Nephron progenitor cell (in vitro differentiated cells): ENCODE measurements at places on chromosomes 6 and 20.

- DNase-seq: no peak
Measured at GRCh38 chr6:51299621-51300380, 481.1 kb downstream of the TFAP2B start.

DNA sequence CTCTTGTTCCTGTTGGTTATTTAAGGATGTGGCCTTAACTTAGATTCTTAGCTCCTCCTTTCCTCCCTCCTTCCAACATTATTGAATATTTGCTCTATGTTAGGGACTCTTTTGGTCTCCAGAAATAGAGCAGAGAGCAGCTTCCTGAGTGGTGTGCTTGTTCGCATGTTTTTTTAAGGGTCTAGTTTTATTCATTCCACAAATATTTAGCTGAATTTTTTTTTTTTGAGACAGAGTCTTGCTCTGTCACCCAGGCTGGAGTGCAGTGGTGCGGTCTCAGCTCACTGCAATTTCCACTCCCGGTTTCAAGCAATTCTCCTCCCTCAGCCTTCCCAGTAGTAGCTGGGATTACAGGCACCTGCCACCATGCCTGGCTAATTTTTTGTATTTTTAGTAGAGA, 169.2 kb downstream of the ZFAND3 start:
- DNase-seq: no peak

DNA sequence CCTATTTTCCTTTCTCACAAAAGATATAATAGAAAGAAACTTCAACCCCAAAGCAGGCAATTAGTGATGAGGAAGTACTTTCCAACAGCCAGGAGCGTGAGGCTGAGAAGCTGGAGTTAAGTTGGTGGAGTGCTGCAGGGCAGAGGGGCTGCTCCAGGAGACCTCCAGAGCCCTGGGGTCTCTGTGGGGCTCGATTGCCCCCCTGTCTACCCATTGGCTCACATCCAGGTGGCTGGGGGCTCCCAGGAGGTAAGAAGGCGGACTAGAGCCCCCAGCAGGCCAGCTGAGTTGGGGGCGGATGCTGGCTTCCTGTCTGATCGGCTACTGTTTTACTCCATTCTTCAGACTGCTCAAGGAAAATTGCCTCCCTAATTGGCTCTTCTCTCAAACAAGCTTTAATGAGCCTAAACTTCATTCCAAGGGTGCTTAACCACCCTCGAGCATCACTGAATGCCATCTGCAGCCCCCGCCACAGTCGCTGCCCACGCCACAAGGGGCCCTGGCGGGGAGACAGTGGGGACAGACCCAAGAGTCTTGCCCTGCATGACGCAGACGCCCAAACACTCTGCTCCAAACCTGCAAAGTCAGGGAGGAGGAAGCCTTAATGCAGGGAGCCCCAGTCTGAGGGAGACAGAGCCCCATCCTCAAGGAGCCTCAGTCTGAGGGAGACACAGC, 78.6 kb downstream of the MDGA1 start:
- no peak for DNase-seq

DNA sequence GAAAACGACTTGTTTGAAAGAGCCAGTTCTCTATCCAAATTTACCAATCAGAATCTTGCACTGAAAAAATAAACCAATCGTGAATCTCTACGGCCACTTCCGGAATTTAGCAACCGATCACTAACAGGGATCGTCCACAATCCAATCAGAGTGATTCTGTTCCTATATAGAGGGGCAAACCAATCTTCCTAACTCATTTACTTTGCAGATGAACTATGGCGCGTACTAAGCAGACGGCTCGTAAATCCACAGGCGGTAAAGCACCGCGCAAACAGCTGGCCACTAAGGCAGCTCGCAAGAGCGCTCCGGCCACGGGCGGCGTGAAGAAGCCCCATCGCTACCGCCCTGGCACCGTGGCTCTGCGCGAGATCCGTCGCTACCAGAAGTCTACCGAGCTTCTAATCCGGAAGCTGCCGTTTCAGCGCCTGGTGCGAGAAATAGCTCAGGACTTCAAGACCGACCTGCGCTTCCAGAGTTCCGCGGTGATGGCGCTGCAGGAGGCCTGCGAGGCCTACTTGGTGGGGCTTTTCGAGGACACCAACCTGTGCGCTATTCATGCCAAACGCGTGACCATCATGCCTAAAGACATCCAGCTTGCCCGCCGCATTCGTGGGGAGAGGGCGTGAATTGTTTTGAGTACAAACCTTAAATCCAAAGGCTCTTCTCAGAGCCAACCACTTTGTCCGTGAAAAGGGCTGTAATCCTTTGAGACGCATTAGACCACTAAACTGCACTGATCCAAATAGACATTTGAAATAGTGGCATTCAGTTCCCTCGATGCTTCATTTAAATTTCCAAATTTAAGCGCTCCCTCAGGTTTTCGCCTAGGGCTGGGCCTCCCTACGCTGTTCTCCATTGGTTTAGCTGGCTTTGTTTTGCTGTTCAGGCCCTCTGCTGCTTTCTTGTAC, 138.0 kb downstream of the HFE start:
- DNase-seq: peak; percentile 68

DNA sequence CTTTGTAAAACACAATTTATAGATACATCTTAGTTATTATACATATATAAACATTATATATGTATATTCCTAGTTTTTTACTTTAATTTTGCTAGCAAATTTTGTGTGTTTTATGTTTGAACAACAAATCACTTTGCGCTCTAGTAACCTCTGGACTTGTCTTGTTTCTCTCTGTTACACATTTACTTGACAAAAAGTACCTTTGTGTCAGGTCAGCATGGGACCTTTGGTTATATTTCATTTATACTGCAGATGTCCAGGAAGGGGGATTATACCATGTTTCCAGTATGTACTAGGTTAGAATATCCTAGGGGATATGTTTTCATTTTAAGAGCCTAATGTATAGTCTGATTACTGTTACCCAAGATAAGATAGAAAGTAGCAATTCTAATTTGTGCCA, 28.5 kb upstream of the ELOVL5 start:
- DNase-seq: no peak

DNA sequence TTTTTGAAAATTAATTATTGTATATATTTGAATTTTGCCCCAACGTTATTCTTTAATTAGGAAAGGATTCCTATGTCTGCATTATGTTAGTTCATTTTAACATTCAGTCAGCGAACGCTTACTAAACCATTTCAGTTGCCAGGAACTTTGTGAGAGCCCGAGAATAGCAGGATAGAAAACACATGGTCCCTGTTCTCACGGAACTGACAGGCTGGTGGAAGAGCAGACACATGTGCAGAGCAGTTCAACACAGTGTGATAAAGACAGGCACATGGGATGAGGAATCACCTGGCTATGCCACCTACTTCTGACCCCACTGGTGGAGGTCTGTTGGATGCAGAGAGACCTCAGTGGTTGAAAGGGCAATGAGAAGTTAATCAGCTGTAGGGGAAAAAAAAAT, 367.2 kb downstream of the EPM2A start:
- DNase-seq: no peak

DNA sequence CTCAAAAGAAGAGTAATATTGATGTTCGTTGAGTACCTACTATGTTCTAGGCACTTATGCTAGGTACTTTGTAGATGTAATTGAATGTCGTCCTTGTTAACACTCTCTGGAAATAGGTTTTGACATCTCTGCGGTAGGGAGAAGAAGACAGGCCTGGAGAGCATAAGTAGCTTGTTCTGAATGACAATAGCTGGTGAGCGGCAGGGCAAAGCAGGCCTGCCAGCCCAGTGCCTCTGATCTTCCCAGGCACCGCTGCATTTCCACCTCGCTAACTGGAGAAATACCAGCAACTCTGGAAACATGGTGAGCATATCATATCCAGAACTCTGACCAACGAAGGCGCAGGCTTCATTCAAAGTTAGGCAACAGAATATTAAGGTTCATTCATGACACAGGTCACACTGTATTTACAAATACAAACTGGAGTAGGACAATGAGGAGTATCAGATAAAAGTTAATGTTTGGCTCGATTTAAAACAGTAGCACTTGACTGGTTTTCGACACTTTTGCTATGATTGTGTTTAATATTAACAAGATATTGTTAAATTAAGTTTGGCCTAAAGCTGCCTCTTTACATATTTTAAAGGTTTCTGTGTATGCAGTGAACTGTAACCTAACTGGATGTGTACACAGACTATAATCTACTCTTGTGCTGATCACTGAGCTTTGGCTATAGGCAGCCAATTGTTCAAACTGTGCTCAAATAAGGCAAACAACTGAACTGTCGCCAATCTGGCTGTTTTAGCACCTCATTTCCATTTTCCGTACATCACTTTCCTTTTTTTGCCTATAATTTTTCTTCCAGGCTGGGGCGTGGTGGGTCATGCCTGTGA, 54.1 kb downstream of the PPP1R3G start:
- no peak for DNase-seq

GRCh38 chr6:75409286-75409685, 84.3 kb downstream of the FILIP1 start:
- no peak for DNase-seq

GRCh38 chr20:51620432-51620831, 77.9 kb upstream of the NFATC2 start:
- DNase-seq: no peak

DNA sequence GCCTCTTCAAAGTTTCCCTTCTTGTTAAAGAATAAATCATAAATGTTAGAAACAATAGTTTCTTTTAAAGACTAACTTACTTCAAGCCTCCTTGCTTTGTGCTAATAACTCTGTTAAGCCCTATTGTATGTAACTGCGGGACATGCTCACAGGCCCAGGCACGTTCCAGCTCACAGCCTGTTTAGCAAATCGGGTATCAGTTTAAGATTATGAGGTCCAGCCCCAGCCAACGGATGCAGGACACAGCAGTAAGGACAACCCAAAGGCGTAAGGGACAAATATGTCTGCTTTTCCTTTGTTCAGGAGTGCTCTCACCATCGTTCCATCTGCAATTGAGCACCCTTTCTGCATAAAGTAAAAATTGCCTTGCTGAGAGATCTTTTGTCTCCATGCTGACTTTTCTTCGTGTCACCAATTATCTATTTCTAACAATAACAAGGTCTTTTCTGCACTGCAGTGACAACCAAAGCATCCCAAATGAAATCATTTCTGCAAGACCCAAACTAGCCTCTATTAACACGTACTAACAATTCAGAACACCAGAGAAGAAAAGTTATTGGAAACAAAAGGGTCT, 1.4 kb downstream of the C6orf52 start:
- no peak for DNase-seq

DNA sequence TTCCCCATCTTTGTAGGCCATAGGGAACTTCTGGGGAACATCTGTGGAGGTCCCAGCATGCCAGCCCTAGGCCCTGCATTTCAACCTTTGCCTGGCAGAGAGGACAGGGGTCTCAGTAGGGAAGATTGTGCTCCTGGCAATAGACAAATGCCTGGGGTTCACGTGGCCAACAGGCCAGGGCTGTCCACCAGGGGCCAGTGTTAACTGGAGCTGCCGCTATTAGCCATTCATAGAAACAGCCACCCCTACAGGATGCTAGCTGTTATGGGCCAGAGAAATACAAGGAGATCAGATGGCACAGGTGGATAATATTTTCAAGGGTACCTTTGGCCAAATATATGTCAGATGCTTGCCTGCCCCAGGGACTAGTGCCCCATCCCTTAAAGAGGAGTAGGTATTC, 932.9 kb downstream of the QKI start:
- no peak for DNase-seq

DNA sequence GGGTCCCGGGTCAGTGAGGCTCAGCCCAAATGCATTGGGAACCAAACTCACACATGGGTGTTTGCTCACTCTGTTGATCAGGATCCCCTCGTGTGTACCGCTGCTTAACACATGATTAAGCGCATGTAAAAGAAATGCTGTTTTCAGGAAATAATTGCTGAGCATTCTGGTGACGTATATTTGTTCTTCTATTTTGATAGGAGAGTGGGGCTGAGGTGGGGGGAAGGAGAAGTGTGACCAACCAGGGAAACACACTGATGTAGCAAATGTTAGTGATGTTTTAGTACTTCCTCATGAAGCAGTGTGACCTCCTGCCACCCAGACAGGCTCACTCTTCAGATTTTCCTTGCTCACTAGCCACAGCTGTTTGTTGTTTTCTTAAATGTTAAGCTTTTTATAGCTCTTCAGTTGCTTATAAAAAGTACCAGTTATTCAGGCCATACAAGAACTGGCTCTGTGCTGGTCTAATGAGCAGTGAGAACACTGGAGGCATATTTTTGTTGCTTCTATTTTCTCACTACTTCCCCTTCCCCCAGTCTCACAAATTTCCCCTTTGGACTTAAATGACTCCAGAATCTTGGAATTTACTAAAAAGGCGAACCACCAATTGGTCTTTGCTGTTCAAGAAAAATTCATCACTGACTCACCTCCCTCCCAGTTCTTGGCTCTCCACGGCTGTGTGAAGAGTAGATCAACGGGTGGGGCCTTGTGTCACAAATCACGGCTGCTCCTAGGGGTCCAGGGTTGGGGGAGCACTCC, 79.2 kb upstream of the BACH2 start:
- DNase-seq: no peak

DNA sequence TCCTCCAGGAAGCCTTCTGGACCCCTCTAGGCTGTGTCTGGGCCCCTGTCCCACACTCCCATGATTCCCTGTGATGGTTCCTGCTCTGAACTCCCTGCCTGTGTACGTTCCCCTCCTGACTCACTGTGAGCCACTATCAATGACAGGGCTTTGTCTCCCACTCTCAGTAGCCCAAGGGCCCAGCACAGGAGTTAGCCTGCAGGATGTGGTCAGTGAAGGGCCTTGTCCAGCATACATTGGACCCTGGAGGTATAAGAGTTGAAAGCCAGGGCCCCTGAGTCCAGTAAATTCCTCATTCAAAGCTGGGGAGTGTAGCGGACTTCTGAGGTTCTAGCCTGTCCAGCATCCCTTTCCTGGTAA, 19.0 kb downstream of the ZBP1 start:
- DNase-seq: no peak

- no peak for DNase-seq
Measured at GRCh38 chr20:56428410-56428809, 16.4 kb downstream of the CASS4 start.

DNA sequence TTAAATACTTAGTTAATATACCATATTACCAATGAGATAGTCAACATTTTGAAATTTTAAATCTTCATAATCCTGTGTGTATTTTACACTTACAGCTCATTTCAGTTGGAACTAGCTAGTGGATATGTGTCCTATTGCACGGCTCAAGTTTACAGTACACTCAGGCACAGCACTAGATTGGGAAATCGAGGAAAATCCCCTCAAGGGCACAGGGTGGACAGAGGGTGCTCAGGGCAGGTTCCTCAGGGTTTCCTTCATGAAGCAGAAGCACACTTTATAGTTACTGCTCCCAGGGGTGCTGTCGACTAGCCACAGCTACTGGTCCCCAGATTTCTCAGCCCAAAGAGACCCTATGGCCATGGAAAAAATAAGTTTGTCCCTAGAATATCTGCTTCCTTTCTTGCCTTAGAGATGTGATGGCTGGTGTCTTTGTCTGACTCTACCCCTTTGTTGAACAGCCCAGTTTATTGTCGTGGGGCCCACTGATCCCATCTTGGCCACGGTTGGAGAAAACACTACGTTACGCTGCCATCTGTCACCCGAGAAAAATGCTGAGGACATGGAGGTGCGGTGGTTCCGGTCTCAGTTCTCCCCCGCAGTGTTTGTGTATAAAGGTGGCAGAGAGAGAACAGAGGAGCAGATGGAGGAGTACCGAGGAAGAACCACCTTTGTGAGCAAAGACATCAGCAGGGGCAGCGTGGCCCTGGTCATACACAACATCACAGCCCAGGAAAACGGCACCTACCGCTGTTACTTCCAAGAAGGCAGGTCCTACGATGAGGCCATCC, 1.5 kb downstream of the BTN2A1 start:
- DNase-seq: no peak
